ENCODE measurements at places on chromosomes 2 and 18.

GRCh38 chr2:184824597-184824996, 226.3 kb downstream of the ZNF804A start:
- no peak for DNase-seq

DNA sequence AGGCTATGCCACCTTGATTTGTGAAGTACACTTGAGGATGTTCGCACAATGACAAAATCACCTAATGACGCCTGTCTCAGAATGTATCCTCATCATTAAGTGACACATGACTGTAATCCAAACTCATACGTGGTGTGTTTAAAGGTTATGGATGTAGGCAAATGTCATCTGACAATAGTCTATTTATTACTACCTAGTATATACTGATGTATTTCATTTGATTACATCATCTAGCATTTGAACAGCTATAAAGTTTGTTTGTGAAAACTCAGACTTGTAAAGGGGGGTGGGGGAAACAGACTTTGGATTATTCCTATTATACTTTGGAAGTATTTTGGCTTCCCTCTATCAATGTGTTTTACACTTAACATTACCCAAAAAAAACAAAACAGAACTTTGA, 129.9 kb downstream of the TANC1 start:
- no peak for DNase-seq

DNA sequence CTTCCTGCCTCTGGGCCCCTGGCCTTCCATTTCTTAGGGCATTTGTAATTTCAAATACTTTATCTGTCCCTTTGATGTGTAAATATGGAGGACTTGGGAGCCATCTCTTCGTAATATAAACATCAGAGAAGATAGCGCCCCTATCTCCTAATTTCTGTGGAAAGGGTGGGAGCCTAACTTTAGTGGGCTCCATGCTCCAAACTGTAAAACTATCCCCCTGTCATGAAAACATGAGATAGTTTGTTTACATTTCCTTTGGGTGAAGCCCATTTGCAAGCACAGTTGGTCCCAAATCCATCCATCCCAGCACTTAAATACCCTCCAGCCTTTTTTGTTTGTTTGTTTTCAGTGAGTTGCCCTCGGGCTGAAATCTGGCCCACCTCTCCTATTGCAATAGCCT, 782.6 kb upstream of the FSHR start:
- no peak for DNase-seq

DNA sequence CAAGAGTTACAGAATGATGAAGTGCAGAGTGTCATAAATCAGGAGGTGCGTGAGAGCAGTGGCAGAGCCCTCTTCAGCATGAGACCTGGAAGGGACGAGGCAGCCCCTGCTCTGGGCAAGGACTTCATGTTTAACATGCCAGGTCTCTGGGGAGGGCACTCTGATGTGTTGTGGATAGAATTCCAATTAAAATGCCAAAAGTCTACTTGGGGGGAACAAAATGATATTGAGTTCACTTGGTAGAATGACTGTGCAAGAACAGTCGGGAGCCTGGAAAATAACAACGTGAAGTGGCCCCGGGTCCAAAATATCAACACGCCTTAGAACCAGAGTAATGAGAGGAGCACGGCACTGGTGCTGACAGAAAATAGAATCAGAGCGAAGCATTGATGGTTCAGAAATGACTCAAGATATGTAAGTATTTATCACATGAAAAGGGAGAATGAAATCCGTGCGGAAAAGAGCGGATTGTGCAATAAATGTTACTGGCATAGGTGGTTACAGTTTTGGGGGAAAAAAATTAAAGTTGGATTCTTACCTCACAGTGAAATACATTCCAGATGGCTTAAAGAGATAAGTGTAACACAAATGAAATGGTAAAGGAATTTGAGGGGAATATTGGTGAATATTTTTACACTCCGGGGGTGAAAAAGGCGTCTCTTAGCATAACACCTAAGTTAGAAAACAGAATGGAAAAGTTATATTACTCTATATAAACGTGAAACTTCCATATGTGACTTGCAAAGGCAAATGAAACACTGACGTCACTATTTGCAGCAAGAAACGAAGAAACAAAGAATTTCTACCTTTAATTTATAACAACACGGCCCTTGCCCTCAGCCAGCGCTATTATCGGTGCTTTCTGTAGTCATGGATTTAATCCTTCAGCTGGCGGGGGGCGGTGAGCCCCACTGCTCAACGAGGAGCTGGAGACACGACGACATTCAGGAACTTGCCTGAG, 159.4 kb upstream of the TWIST2 start:
- no peak for DNase-seq

DNA sequence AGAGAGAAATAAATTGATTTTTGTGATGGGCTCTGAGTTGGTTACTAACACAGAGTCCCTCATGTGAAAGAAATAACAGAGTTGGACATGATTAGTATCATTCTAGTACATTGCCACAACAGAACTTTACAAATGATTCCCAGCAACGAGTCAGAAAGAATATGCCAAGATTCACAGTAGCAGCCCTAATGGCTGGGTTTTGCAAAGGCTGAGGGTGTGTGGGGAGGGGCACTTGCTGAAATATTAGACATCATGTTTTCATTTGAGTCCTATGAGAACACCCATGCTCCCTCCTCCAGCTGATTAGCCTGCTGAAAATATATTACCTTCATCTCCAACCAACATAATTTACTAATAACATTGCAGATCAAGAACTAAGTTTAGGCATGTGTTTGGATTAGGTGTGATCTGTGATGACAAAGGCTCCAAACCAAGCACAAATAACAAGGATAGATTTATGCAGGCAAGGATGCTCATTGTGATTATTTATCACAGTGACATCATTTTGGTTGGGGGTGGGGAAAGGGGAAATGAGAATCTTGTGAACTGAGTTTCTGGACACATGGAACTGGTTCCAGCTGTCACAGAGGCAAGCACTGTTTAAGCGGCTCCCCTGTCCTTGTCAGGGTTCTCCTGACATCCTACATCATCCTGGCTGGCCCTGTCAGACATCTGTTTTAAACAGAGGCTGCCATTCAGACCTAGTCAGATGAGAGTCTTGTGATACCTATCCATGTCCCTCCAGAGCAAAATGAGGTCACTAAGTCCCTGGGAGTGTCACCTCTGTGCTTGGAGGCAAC, 205.8 kb upstream of the NCKAP5 start:
- no peak for DNase-seq

Data from ACHN (cell line).